ENCODE measurements at places on chromosomes 7 and 10.

DNA sequence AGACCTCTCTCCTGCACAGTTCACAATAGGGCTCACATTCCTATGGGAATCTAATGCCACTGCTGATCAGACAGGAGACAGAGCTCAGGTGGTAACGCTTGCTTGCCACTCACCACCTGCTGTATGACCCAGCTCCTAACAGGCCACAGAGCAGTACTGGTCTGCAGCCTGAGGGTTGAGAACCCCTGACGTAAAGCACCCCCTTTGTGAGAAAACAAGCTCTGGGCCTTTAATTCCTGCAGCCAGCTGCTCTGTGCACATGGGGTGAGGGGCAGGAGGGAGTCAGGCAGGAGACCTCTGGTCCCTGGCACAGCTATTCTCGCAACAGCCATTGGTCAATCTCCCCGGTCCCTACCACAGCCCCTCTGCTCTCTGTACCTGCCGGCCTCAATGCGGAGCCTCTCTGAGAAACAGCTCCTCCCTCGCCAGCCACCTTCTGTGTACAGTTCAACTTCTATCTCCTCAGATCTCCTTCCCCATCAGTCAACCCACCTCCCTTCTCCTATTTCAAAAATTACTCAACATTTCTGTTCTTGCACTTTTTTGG lies 102.0 kb downstream of the LANCL2 start:
- no peak for DNase-seq

GRCh38 chr7:151086802-151087244 lies 548 bp downstream of the AGAP3 start:
- no peak for DNase-seq

DNA sequence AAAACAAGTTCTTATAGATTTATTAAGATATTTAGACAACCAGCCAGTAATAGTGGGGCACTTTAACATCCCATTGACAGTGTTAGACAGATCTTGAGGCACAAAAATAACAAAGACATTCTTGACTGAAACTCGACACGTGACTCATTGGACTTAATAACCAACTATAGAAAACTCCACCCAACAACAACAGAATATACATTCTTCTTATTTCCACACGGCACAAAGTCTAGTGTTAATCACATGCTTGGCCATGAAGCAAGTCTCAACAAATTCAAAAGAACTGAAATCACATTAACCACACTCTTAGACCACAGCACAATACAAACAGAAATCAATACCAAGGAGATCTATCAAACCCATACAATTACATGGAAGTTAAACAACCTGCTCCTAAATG lies 138.1 kb downstream of the ARL5B start:
- DNase-seq: no peak

- no peak for DNase-seq
Observed at GRCh38 chr7:30842542-30843451, 68.9 kb upstream of the AQP1 start.

DNA sequence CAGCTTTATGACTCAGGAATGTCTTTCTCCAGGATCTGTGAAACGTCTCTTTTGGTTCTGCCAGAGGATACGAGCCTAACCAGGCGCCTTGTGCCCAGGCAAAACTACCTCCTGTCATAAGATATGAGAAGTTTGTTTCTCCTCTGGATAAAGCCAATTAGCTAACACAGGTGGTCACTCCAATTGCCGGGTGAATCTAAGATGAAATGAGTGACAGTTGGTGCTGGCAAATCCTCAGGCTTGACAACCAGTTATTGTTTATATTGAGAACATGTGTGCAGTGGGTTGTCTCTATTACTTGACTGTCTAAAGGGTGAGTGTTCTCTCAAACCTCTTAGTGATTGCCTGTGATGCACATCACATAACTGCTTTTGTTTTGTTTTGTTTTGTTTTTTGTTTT lies 449.1 kb downstream of the XPNPEP1 start:
- no peak for DNase-seq

GRCh38 chr10:103582331-103583123 lies 89.0 kb downstream of the NEURL1 start:
- no peak for DNase-seq

DNA sequence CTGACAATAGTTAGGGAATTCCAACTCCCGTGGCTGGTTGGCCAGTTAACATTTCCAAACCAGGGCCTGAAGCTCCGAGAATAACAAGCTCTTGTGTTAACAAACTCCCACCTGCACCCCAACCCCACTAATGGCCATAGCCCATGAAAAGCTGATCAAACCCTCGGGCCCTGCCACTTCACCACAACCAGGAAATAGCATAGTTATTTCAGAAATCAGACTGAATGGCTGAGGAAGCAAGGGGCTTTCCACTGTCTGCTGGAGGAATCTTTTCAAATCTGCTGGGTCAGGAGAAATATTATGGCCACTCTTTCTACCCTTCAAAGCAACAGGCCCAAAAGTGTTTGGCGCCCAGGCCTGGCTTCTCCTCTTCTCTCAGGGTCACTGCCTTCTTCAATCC lies 145.6 kb downstream of the GLCCI1 start:
- no peak for DNase-seq

DNA sequence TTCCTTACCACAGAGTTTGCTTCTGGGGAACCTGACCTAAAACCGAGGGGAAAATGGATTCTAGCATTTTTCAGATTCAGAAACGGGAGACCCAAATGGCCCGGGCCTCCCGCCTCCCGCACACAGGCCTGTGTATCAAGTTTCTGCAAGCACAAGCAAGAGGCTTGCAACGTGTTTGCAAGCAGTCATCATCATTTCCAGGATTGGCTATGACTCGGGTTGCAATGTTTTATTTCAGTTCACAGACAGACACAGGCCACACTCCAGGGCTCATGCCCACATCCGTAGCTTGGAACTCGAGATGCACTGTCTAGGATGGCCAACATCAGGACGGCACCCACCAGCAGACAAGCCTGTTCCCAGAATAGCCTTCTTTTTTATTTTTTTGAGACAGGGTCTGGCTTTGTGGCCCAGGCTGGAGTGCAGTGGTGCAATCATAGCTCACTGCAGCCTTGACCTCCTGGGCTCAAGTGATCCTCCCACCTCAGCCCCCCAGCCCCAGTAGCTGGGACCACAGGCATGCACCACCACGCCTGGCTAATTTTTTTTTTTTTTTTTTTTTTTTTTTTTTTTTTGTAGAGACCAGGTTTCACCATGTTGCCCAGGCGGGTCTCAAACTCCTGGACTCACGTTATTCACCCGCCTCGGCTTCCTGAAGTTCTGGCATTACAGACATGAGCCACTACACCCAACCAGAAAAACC lies 68.1 kb upstream of the FOXK1 start:
- no peak for DNase-seq

DNA sequence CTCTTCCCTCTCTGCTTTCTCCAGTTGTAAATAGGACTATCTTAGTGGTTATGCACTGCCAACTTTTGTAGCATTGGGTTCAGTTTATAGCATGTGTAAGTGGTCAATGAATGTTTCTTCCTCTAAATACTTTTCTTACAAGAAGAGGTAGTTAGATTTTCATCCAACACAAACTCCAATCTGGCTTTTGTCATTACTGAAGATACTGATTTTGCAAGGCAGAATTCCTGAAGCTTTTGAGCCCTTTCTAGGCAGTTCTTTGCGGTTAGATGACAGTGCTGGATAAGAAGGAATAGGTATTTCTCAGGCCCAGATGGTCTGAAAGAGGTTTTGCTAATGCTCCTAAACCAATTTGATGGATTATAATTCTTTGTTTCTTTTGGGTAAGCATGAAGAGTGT lies 60.5 kb downstream of the BICC1 start:
- no peak for DNase-seq

- no peak for DNase-seq
Observed at GRCh38 chr7:2880874-2881533, 36.9 kb upstream of the GNA12 start.

GRCh38 chr10:86647773-86648703 lies 6.3 kb upstream of the OPN4 start:
- DNase-seq: no peak

DNA sequence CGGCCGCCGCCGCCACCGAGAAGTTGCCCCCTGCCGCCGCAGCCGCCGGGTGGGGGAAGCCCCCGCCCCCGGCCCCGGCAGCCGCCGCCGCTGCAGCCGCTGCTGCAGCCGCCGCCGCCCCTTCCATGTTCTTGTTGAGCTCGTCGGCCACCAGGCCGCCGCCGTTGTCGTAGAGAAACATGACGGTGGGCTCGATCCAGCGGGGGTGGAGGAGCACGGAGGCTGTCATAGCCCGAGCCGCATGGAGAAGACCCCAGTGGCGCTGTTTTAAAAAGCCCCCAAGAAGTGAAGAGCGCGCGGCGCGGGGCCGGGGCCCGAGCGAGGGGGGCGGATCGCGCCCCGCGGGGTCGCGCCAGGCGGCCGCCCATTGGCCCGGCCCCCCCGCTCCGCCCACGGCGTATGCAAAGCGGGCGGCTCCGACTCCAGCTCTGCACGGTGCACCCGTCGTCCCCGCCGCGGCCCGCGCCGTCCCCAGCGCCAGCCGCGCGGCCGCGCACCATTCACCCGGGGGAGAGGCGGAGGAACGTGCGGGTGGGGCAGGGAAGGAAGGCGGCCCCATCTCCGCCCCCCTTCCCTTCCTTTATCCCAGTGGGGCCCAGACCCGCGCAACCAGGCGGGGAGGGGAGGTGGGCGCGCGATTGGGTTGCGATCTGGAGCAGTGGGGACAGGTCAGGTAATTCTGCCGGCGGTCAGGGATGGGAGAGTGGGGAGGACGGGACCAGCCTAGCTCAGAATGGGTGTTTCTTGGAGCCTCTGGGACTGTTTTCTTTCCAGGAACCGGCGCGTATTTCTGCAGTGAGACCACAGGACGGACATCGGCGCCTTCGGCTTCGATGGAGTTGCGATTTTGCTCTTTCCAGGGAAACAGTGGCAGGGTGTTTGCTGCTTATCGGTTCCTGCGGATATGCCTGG lies at the start of gene HOXA13:
Gene HOXA13 (minus strand): TSS at position 243 of the 912 bp plus-strand sequence. CDS start 14 bp downstream, at position 229.
- DNase-seq: no peak

GRCh38 chr7:134996097-134996550 lies 9.8 kb downstream of the AGBL3 start:
- no peak for DNase-seq

- DNase-seq: no peak
Observed at GRCh38 chr10:110208614-110209453, 1.4 kb downstream of the MXI1 start.

All from stimulated activated CD8-positive, alpha-beta memory T cell treated with anti-CD3 and anti-CD28 coated beads, Interleukin-7, amount 100 ng/mL, for 48 hours (primary cell).